ENCODE measurements at places on chromosomes 2 and 18.

- DNase-seq = no peak
Observed at GRCh38 chr2:235218486-235218907, 266.7 kb downstream of the SH3BP4 start.

DNA sequence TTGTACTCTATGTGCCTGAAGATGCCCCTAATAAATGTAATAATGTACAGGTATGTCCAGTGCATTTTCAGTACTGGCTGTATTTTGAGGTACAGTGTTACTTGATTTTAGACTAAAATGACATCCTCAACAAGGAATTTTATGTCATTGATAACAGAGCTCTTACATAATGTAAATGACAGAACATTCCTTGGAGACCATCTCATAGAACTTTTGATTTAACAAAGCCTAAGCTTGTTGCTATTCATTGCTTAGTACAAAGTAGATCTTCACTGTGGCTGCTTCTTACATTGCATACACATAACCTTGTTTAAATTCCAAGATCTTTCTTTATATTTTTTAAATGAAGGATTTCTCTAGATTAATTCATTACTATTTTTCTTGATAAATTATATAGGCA lies 24.1 kb downstream of the DYNC1I2 start:
- DNase-seq = no peak

GRCh38 chr2:217804338-217804737 lies 198.5 kb downstream of the TNS1 start:
- DNase-seq = no peak

GRCh38 chr2:202022755-202023154 lies 10.9 kb upstream of the FZD7 start:
- DNase-seq = no peak

- no peak for DNase-seq
Observed at GRCh38 chr2:156332284-156332533, 312 bp downstream of the NR4A2 start.

GRCh38 chr18:22309191-22309590 lies 108.5 kb downstream of the CTAGE1 start:
- peak; percentile 77 for DNase-seq

- DNase-seq = peak; percentile 94
Observed at GRCh38 chr2:39488450-39488849, 51.4 kb upstream of the MAP4K3 start.
